ENCODE measurements at places on chromosomes 7 and 10. TPM values are rescaled to one million over a fixed set of nuclear protein-coding genes. Genes with fewer than 3 reads are reported as not detected.

DNA sequence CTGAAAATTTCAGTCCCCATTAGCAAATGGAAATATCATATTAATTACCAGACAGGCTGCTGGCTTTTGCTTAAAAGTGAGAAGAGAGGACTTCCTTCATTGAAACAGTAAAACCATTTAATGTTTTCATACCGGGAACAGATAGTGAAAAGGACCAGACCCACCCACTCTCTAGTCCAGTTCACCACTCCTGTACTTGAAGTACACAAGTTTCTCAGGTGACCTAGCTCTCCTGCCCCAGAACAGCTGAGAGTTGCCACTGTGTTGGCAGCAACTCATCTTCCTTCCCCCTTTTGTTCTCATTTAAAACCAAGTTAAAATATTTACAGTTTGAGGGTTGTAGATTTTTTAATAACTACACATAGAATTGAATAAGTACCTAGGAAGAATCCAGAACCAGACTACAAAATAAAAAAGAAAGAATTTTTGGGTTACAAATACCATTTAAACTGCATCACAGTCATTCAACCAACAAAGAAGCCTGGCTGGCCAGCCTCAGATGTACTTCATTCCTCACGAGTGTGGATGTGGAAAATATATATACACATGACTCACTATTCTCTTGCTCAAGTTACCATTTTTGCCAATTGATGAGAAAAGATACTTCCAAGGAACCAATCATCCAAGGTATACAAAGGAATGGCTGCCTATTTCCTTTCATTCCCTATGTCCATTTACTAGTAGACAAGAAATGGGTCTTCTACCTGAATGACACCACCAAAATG lies 68.1 kb downstream of the VPS41 start:
- no peak for DNase-seq

DNA sequence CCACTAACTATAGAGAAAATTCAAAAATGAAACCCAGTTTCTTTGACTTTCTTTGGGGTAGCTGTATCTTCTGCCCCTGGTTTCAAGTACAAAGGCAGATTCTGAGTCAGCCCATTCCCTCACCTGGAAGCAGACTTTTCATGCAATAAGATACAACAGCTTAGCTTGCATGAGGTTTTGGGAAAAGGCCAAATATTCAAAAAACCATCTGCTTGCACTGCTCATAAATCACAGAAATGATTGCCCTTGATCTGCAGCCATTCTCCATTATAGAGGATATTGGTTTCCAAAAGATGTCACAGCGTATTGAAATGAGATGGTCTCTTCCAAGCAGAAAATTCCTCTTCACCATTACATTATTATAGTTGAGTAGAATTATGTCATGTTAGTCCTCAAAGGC lies 354.0 kb downstream of the PHF14 start:
- no peak for DNase-seq

DNA sequence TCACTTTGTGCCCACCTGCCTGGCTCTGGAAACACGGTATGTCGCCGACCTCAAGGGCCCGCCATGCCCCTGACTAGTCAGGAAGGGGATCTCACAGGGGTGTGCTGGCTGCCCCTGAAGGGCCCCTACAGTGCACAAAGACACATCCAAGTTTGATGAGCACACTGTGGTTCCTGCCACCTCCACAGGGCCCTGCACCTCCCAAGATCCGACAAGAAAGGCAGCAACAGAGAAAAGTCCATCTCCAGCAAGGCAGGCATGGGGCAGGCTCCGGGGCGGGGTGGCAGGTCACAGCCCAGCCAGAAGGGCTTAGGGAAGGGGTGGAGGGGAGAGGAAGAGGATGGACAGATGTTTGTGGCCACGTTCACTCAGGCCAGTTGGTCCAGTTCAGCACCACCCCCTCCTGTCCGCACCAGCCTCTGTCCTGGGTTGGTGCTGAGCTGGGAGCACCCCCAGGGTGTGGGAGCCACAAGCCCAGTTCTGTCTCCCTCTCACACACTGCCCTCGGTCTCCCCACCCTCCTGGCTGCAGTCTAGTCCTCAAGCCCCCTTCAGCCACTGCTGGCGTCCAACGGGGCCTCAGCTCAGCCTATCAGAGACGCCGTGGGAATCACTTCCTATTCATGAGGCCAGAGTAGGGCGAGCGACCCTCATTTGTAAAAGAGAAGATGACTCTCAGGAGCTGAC lies 11.5 kb downstream of the DRGX start:
- no peak for DNase-seq

The CACNB2 gene
- total RNA-seq: not detected

DNA sequence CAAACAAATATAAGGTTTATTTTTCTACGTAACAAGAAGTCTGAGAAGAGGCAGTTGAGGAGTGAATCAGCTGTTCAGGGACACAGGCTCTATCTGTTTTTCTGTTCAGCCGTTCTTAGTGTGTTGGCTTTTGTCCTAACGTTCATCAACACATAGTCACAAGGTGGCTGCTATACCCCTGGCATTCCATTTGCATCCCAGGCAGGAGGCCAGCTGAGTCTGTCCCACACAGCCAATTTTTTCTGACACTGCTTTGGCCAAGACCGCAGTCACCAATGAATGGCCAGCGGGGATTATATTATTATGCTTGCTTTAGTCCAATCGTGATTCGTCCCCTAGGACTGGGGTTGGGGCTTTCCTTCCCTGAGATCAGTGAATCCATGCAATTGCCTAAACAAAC lies 143.4 kb upstream of the CHST15 start:
- DNase-seq: no peak

The SLC13A1 gene
- total RNA-seq: not detected

DNA sequence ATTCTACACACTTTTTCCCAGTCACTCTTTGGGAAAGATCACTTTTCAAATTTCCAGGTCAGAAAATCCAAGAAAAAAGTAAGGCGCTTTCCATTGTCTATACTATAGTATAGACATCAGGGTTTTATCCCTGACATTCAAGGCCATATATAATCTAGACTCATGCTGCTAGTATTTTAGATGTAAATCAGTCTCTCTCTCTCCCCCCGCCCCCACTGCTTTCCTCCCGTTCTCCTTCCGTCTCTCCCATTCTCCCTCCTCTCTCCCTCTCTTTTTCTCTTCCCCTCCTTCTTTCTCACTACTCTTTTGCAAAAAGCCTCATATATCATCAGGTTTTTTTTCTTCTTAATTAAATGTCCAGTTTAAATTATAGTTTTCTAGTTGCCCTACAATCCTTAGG lies 154.8 kb downstream of the PHF14 start:
- DNase-seq: no peak

- DNase-seq: no peak
Measured at GRCh38 chr7:45713669-45714520, 139.7 kb downstream of the ADCY1 start.

The MOGAT3 gene
- not detected for total RNA-seq

The LIPK gene
- total RNA-seq: not detected

The ITIH2 gene
- total RNA-seq: not detected

The TSC22D4 gene
- total RNA-seq: 133 TPM
